ENCODE measurements at places on chromosomes 2 and 18.

DNA sequence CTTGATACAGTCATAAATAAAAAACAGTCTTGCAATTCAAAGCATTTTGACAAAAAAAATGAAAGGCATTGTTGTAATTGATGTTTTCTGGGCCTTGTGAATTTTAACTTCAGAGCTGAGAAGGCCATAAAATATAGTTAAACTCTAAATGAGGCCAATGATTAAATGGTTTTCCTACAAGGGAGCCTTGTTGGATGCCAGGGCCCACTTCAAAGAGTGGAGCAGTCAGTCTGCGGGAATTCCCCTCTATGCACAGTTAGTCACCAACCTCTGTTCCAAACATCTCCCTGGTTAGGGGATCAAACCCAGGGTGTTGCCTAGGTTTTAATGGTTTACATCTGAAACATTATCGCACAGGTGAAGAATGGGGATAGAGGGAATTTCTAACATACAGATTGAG is 143.4 kb downstream of the NCKAP5 start:
- DNase-seq = no peak

DNA sequence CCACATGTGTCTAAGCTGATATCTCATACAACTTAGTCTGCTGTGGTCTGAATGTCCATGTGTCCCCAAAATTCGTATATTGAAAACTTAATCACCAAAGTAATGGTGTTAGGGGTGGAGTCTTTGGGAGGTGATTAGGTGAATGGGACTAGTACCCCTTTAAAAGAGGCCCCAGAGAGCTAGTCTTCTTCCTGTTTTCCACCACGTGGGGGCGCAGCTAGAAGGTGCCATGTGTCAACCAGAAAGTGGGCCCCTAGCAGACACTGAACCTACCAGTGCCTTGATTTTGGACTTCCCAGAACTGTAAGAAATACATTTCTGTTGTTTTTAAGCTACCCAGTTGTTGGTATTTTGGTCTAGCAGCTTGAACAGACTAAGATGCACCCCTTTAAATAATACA is 86.6 kb downstream of the ASB1 start:
- no peak for DNase-seq

- no peak for DNase-seq
Measured at GRCh38 chr2:169015943-169016342, 15.2 kb downstream of the ABCB11 start.

- DNase-seq = no peak
Measured at GRCh38 chr2:81481242-81481993, 1176.9 kb upstream of the LRRTM1 start.

- DNase-seq = no peak
Measured at GRCh38 chr2:214079032-214079431, 331.8 kb upstream of the VWC2L start.

DNA sequence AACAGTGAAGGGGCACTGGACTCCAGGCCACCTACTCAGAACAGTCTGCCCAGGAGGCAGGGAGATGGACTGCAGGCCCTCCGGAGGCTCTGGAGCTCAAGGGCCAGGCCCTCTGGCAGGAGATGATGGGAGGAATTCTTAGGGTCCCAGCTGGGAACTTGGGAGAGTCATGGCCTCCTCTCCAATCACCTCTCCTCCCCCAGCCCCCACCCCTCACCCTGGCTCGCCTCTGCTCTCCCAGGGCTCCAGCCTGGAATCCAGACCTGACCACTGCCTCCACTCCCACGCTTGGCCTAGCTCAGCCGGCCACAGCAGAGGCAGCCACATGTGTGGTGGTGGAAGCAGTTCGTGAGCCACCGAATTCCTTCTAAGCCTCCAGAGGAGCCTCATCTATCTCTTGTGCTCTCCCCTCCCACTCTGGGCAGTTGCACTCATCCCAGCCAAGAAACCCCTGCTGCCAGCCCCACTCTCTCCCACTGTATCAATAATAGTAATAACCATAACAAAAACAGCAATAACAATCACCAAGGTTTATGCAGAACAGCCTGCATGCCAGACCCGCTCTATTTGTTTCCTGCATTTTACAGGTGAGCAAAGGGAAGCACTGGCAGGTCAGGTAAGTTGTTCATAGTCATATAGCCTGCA is 67.4 kb downstream of the TNS1 start:
- DNase-seq = no peak

- no peak for DNase-seq
Measured at GRCh38 chr2:38446418-38446817, 69.3 kb upstream of the ATL2 start.

- no peak for DNase-seq
Measured at GRCh38 chr18:42155024-42155423, 200.0 kb downstream of the PIK3C3 start.

DNA sequence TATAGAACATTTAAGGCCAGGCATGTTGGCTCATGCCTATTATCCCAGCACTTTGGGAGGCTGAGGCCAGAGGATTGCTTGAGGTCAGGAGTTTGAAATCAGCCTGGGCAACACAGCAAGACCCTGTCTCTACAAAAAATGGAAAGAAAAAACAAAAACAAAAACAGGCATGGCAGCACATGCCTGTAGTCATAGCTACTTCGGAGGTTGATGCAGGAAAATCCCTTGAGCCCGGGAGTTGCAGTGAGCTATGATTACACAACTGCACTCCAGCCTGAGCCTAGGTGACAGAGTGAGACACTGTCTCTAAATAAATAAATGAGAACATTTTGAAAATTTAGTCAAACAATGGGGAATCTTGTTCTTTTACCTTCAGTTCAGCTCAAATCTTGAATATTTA is 12.1 kb upstream of the YES1 start:
- DNase-seq = no peak

- DNase-seq = no peak
Measured at GRCh38 chr2:120876526-120877280, 141.0 kb downstream of the GLI2 start.

- no peak for DNase-seq
Measured at GRCh38 chr2:105859694-105859951, 114.9 kb downstream of the NCK2 start.

- no peak for DNase-seq
Measured at GRCh38 chr2:69119104-69119894, 106.3 kb downstream of the ANTXR1 start.

- no peak for DNase-seq
Measured at GRCh38 chr2:112776113-112776512, 8.2 kb downstream of the IL1A start.

GRCh38 chr18:27954226-27954625 is 222.7 kb downstream of the CDH2 start:
- DNase-seq = no peak

DNA sequence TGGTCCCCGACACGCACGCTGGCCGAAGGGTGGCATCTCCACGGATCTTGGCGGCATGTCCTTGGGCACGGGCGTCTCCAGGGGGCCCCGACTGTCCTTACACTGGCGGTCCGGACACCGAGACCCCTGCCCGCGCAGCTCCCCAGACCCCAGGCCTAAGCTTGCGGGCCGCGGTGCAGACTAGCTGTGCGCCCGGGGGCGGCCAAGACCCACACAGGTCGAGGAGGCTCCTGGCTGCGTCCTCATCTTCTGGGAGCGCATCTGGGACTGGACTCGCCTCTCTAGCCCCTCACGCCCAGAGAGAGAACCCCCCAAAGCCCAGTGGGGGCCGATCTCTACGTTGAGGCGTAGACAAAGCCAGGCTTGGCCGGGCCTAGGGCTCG is 475 bp upstream of the TWIST2 start:
- DNase-seq = no peak

DNA sequence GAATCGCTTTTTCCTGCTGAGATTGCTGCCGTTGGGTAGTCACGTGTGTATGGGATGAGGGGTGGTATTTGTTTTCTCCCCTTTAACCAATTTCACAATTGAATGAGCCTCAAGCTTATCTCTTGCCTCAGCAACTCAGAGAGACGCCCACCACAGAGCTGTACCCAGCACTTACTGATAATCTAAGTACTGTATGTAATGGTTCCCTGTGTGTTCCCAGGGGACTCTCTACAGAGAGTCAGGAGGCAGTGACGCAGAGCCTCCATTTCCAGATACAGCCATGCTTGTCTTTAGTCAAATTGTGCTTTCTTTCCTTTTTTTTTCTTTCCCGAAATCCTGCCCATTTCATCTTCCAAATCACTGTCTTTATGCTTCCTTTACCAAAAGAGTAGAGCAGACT is 1102.1 kb upstream of the KLHL29 start:
- no peak for DNase-seq

DNA sequence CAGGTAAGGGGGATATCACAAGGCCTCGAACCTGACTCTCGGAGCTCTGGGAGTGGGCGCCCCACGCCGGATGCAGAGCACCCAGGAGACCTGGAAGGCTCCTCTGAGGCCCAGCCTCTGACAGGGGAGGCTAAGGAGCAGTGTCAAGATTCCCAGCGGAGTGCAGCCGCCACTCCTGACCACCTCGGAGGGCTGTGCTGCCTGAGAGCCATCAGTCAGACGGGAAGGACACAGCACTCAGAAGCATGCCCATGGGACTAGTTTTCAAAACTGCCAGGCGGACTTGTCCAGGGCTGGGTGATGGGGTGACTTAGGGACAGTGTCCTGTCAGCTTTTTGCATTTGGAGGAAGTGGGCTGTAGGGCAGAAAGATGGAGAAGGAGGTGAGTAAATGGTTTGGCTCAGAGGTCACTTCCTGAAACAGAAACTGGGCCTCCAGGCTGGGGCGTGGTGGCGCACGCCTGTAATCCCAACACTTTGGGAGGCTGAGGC is 34.6 kb upstream of the B3GNT7 start:
- no peak for DNase-seq

- DNase-seq = no peak
Measured at GRCh38 chr2:33673937-33674336, 74.8 kb upstream of the FAM98A start.

- DNase-seq = no peak
Measured at GRCh38 chr2:61141151-61141550, 20.8 kb upstream of the C2orf74 start.

- peak; percentile 61 for DNase-seq
Measured at GRCh38 chr2:10575609-10576280, 114.0 kb downstream of the NOL10 start.

- no peak for DNase-seq
Measured at GRCh38 chr2:68362069-68362468, 3.0 kb upstream of the PLEK start.

GRCh38 chr2:165522719-165523118 is 53.2 kb downstream of the CSRNP3 start:
- DNase-seq = no peak

DNA sequence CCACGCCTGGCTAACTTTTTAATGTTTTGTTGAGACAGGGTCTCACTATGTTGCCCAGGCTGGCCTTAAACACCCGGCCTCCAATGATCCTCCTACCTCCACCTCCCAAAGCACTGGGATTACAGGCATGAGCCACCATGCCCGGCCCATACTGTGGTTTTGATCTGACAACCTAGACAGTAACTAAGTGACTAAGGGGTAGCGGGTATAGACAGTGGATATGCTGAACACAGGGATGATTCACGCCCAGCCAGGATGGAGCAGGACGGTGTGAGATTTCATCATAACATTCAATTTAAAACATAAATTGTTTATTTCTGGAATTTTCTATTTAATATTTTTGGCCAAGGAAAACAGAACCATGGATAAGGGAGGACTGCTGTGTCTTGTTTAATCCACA is 36.0 kb upstream of the YPEL5 start:
- DNase-seq = no peak

GRCh38 chr2:146867477-146867986 is 977.3 kb upstream of the ACVR2A start:
- no peak for DNase-seq

GRCh38 chr2:173676647-173677046 is 288.5 kb downstream of the SP3 start:
- DNase-seq = no peak

- DNase-seq = no peak
Measured at GRCh38 chr18:75351409-75351808, 76.1 kb downstream of the SMIM21 start.

- no peak for DNase-seq
Measured at GRCh38 chr2:128520340-128520739, 201.7 kb upstream of the HS6ST1 start.

- no peak for DNase-seq
Measured at GRCh38 chr2:219622472-219622871, 5.0 kb upstream of the SLC4A3 start.

- DNase-seq = peak; percentile 16
Measured at GRCh38 chr18:41906528-41907146, 48.4 kb upstream of the PIK3C3 start.

DNA sequence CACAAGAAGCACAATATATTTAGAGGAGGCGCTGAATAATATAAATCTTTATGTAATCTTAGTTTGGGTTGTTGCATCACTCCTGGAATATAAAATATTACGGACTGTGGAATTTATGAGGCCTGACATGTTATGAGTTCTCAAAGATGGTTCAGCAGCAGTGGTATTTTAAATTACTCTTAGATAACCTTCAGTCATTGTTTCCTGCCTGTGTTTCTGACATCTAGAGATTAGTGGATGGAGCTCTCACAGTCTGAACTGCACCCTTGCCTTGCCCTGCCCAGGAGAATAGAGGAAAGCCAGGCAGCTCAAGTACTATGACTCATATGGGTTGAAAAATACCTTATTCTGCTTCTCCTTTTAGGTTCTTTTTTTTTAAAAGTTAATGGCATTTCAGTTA is 70.0 kb downstream of the ACSL3 start:
- DNase-seq = no peak

DNA sequence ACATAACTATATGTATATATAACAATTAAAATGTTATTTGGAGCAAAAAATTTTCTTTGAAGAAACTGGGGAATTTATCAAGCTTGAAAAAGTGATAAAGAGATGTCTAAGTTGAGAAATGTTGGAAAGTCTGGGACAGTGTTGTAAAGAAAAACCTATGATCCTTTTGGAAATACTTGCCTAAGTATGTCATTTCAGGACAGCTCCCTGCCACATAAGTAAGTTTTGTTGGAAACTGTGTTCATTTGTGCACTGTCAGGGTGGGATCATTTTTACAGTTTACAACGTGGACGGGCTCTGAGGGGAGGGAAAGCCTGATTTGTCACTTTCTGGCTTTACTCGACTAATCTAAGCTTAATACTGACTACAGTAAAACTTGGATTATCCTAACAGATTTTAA is 10.4 kb upstream of the COL3A1 start:
- DNase-seq = no peak

DNA sequence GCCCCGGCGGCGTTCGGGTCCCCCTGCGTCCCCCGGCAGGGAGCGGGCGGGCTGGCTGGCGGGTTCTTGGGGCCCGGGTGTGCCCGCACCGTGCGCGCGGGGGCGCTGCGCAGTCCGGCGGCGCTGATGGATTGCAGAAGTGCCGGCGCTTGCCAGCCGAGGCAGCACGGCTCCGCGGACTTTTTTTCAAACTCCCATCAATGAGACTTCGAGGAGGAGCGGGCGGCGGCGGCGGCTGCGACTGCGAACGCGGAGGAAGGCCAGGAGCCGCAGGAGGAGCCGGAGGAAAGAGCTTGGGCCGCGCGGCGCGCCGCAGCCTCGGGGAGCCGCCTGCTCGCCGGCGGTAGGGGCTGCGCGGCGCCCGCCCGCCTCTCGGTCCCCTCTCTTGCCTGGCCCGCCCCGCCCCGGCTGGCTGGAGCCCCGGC is at the start of gene GLI2:
Gene GLI2 (plus strand): TSS at position 123 of the 425 bp plus-strand sequence. CDS start 61,453 bp downstream, outside the sequence.
- no peak for DNase-seq

GRCh38 chr18:71583252-71583651 is 960.9 kb downstream of the CBLN2 start:
- DNase-seq = no peak
